ENCODE measurements at places on chromosomes 11 and 22.

DNA sequence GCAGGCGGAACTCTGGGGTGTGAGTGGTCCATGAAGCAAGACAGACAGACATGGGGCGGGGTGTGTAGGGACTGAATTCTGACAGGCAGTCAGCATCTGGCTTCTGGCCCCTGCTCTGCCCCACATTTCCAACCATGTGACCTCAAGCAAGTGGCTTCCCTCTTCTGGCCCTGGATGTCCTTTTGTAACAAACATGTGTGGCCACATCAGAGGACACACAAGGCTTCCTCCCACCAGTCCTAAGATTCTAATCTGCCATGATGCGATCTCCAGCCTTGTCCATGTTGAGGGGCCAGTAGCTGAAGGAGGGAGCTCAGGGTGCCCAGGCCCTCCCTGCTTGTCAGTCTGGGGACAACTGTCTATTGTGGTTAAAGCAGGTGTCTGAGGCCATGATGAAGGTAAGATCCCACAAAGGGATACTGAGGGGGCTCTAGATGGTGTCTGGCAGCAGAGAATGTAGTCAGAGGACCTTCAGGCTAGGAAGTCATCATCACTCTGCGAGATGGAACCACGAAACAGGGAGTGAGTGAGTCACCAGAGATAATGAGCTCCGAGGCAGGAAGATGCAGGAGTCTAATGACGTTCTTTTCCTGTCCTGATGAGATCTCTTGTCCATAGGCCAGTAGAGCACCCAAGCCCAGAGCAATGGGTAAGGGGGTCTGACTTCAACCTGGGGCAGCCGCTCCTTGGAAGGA is 27.4 kb downstream of the DRD2 start:
- DNase-seq, result no peak

DNA sequence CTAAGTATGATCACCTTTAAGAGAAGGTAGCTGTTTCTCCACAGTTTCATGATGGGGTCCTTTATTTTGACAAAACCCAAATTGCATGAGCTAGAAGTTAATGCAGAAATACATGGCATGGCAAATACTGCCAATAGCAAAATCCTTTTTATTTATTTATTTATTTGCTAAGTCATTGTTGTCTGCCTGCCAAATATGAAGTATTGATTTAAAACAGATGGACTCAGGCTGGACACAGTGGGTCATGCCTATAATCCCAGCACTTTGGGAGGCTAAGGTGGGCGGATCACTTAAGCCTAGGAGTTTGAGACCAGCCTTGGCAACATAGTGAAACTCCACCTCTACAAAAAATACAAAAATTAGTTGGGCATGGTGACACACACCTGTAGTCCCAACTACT is 52.4 kb downstream of the LARGE2 start:
- DNase-seq, result no peak

GRCh38 chr22:44024288-44024921 is at the start of gene PARVB:
TSS of gene PARVB (plus strand) at chr22:44024302. CDS start at chr22:44024340, 38 bp downstream.
- no peak for DNase-seq

DNA sequence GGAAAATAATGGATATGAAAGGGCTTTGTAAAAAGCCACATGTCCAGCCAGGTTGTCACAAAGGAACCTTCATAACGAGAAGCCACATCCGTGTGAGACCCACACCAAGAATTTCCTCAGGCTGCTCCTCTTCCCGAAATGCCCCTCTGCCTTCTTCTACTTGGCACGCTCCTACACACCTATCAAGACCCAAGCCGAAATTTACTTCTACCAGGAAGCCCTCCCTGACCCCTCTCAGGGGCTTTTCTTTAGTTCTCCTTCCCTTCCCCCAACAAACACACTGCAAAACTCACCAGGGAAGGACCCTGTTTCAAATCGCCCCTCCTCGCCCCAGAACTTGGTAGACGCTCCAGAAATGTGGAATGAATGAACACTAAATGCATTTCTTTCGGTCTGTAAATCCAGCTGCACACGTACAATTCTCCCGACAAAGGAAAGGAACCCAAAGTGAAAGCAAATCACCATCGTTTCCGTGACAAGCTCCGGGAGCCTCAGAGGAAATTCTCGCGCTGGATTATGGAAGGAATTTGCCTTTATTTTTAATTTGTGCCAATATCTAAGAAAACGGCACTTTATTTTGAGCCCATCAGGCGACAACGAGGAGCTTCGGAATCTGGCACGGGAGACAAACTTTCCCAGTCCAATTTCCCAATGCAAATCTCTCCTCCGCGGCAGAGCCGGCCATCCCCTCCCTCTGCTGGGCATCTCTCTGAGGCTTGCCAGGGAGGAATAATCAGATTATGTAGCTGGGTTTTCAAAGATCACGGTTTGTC is 13.2 kb upstream of the SHISAL1 start:
- no peak for DNase-seq

- no peak for DNase-seq
Observed at GRCh38 chr11:111555255-111555654, 14.7 kb downstream of the LAYN start.

DNA sequence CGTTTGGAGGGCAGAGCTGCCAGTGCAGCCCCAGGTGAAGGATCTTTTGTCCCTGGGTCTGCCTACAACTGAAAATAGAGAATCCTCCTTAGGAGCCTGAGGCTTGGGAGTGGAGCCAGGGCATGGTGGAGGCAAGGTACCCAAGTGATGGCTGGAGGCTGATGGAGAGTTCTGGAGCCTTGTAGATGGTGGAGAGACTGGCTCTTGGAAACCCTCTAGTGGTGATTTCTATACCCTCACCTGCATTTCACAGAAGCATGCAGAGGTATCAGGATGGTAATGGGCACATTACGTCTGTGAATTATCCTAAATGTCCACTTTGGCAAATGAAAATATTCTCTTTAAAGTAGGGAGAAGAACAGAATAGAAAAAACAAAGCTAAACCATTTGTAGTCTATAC is 44.4 kb downstream of the INSC start:
- DNase-seq, result no peak

DNA sequence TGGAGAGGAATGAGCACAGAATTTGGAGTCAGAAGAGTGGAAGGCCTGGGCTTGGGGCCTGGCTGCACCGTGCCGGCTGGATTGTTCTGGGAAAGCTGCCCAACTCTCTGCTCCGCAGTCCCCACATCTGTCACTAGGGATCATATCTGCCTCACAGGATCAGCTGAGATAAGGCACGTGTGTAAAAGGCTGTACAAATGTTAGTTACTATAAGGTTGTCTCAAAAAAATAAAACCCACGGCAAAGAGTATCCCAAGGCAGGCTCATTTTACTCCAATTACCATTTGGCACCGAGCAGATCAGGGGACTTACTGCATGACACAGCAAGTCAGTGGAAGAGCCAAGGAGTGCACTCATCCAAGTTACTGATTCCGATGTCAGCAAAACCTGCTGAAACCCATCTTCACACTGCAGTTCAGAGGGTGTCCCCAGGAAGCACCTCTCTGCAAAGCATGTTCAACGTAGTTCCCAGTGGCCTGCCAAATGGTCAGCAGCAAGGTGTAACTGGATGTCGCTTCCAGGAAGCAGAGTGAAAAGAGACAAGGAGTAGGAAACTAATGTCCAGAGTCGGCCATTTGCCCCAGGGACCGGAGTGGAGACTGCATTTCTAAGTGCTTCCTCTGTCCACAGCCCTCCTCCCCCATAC is 18.1 kb upstream of the MRTFA start:
- no peak for DNase-seq

DNA sequence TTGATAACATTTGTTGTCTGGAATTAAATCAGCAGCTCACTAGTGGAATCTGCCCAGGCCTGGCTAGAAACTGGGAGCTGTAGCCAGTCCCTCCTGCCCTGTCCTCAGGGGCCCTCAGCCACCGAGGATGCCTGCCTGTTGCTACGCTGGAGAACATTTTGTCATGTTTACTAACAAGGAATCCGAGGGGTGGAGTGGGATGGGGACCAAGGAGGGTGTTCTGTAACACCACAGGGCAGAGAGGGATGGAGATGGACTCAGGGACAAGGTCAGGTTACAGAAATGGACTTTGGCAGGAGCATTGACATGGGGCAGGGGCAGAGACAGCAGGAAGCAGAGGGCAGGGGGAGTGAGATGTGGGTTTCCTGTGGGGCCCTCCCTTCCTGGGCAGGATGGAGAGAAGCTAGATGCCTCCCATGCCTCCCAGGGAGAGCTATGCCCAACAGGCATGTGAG is 45.8 kb upstream of the AMPD3 start:
- no peak for DNase-seq

DNA sequence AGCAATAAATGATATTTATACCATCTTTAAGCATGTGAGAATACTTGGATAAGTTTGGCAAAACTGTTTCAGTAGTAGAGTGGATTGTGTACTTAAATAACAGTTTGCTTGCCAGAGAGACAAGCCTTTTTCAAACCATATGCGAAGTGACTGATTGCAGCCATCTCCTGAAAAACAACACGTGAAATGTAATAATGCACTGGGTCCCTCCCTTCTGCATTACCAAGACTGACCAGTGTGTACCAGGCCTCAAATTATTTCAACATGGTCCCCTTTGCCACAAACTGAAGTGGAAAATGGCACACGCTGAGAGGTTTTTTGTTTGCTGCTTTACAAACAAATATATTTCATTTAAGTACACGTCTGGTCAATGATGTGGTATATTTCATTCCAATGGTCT is 337.4 kb downstream of the SOX6 start:
- DNase-seq, result no peak

- no peak for DNase-seq
Observed at GRCh38 chr11:97454988-97455387, 1065.2 kb downstream of the JRKL start.

DNA sequence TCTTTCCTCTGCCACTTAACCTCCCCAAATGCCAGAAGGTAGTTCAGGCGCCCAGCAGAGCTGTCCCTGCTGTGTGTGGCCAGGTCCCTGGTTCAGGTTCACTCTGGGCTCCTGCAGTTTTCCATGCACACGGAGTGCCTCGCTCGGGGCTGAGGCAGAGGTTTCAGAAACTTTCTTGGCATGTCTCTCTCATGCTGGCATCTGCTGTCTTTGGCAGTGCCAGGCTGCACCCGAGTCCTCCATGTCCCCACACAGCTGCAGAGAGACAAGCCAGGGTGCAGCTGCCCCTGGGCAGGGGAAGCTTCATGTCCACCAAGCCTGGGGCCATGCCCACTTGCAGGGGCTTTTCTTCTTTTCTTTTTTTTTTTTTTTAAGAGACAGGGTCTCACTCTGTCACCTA is 7.0 kb upstream of the NEFH start:
- no peak for DNase-seq

GRCh38 chr11:96074551-96075310 is 150.8 kb upstream of the MTMR2 start:
- DNase-seq, result no peak

GRCh38 chr11:131685906-131686305 is 315.5 kb downstream of the NTM start:
- no peak for DNase-seq

GRCh38 chr11:32586576-32587190 is 3.1 kb downstream of the EIF3M start:
- no peak for DNase-seq

DNA sequence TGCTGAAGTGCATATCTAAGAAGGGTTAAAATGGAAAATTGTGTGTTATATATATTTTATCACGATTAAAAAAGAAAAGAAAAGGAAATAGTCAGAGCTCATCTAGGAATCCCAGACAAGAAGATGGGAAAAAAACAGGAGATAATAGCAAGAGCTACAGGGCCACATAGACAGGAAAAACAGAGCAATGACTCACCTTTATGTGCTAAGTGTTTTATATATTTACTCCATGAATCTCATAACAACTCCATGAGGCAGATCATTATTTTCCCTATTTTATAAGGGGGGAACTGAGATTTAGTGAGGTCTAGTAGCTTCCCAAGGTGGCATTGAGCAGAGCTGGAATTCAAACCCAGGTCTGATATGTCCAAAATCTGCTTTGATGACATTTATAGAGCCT is 18.1 kb upstream of the ELF5 start:
- no peak for DNase-seq

DNA sequence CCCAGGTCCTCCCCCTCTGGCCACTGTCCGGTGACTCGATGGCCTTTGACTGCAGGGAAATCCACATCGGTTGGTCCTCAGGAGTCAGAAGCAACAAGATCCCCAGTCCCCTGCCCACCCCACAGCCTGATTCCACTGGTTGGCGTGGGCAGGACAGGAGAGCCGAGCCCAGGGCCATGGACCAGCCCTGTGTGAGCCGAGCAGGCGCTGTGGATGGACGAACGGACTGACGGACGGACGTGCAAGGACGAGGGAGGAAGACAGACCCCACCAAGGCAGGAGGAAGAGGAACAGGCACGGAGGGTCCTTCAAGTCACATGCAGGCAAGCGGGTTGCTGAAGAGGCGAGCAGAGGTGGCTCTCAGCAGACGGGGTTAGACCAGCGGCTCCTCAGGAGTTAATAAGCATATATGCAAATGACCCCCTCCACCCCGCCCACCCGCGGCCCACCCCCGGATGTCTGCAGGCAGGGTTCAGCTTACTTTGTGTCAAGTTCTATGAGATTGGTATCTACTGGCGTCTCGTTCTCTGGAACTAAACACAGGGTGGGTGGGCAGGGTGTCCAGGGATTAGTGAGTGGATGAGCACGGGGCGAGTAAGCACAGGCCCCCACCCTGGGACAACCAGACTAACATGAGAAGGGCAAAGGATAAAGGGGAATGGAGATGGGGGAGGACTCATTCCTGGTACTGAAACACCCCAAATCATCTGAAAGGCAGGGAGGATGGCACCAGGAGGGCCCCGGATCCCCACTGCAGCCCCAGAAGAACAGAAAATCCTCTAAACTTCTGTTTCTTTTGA is 26.8 kb downstream of the TPBGL start:
- DNase-seq, result no peak

DNA sequence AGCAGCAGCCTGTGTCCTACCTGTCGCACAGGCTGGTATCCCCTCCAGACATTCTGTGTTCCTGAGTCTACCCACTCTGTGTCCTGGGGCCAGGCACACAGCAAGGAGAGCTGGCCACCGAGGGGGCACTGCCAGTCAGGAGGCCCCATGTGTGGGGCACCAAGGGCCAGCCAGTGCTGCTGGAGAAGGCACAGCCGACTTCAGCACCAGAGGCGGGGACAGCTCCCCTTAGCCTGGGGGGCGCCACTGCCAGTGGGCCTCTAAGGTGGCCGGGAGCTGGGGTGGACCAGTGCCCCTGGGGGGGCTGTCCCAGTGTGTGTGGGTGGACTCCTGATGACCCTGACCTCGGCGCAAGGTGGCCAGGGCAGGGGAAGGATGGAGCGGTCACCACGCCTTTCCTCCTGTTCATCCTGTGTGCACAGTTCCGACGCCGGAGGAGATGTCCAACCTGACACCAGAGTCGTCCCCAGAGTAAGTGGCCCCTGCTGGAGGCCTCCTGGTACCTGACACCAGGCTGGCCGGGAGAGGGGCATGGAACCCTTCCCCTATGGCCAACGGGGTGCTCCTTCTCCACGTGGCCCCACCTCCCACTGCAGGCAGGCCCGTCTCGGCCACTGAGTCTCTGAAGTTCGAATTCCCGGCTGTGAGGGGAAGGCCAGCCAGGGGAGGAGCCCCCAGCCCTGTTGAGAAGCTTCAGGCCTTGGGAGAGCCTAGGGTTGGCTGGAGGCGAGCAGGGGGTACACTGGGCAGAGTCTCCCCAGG is 35.4 kb downstream of the MOB2 start:
- no peak for DNase-seq

DNA sequence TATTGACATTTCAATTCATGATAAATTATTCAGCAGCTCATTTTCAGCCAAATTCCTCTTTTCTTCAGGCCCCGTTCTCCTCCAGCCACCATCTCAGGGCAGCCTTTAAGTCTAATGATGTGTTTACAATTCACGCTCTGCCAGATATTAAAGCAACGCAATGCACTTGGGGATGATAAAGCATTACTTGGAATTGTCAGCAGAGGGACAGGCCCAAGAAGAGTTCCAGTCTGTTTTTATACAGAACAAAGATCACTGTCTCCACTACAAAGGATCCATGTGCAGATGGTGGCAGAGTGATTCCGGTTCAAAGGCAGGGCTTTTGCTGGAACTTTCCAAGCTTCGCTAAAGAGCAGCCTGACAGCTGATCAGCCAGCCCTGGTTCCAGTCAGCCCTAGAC is 13.6 kb upstream of the GALNT18 start:
- no peak for DNase-seq
